NCI-H2081 (cell line): ENCODE measurements at places on chromosomes 2 and 18.
A peak's percentile ranks its signal among the peaks of the same experiment; 100 is the strongest.

DNA sequence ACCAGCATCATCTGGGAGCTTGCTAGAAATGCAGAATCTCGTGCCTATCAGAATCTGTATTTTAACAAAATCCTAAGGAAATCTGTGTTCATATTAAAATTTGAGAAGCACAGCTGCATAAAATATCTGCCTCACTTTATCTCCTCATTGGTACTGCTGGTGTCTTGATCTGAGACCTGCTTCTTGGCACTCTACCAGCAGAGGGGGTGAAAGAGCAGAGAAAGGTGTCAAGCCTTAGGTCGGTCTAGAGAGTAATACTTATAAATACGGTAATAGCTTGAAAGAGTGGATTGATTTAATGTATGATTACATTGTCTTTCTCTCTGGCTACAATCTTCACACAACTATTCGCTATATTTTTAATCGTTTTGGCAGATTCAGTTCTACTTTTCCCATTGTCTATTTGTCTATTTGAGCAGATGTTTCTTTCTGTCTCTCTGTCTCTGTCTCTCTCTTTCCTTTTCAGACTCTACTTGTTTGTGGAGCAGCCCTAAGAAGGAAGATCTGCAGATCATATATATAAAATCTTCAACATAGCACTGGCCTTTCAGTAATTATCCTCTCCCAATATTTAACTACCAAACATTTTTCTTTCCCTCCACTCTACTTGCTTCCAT is 1.7 kb upstream of the GCG start:
- DNase-seq: peak; percentile 66

GRCh38 chr18:59072727-59073421 is 66.8 kb upstream of the SEC11C start:
- no peak for DNase-seq

DNA sequence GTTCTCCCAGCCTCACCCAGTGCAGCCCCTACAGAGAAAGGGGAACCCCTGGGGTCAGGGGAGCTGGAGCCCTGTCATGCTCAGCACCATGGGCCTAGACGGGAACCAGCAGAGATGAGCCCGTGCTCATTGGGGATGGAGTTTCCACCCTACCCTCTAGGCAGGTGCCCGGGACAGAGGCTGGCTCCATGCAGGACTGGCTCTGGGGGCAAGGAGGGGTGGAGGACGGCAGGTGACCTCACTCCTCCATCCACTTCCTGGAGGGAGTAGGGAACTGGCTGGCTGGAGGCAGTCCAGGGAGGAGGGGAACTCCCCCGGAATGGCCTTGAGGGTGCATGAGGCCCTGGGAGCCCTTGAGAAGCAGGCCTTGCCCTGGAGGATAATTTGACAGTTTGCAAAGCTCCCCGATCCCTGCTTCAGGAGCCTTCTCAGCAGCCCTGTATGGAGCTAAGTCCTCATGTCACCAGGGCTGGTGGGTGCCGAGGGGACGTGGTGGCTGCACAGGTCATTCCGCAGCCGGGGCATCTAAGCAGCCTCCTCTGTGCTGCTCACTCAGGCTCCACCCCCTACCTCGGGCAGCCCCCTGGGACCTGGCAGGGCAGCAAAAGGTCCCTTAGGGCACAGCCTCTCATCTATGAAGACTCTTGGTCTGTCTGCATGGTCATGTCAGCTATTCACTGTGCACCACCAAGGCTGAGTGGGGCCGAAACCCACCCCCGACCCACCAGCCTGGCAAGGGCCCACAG is 2.1 kb downstream of the NEURL3 start:
- DNase-seq: no peak

DNA sequence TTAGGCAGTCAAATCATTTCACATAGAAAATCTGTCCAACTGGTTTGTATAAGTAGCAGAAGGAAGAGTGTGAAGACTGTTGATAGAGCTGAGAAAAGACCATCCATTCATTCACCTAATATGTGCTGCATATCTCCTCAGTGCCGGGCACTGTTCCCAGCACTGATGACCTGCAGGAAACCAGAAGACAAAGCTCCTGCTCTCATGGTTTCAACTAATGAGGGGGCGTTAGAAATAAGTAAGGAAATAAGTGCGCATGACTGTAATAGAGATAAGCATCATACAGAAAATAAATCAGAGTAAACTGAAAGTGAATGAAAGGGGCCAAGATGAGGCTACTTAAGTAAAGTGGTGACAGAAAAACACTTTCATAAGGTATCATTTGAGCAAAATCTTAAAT is 427.5 kb upstream of the CDH20 start:
- peak; percentile 3 for DNase-seq

DNA sequence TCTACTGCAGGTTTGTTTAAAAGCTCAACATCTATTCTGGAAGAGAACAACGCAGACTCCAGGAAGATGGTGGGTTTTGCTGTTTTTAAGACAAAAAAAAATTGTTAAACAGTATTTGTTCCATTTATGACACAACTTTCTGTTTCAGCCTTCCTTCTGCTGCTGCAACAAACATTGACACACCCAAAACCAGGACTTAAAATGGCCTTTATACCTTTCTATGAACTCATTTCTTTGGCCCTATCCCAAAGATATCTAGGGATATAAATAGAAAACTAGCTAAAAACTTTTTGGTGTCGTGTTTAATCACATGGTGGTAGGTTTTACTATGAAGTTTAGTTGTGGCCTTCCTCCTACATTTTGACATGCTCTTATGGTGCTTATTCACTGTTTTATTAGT is 964 bp upstream of the GALNT3 start:
- DNase-seq: no peak
